ENCODE measurements at places on chromosomes 5 and 9.

- no peak for DNase-seq
Measured at GRCh38 chr9:122562134-122562760, 9.3 kb downstream of the OR1N2 start.

DNA sequence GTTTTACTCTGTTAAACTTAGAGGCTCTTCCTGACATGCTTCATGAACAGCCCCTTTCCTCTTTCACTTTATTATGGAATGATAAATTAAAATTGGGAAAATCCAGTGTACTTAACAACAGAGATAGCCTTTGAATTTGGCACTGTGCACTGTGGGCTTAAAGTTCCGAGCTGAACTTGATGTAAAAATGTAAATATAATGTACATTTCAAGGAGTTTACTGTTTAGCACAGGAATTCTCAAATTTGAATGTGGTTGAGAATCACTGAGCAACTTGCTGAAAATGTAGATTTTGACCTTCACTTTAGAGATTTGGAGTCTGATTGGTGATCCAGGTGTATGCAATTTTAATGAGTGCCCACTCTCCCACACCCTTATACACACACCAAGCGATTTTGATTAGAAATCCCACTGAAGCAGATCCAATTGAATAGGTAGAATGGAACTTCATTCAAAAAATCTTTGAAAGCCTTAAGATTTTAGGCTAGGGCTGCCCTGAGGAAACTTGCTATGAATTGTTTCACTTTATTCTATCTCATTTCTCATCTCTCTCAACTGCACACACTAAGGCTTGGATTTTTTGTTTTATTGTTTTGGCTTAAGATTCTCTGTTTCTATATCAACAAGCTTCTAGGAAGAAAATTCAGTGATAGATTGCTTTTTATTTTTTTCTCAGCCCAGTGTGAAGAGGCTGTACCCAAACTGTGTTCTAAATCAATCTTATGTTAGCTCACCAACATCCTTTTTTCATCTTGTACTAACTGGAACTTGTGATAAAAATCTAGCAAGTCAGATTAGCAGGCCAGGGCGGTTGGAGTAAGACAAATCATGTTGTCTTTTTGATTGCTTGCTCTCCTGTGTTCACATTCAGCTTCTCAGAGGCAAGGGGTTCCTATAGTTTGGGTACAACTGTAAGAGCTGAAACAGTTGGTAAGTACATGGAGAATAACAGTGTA, 22.9 kb downstream of the NUDT12 start:
- DNase-seq = peak; percentile 74

DNA sequence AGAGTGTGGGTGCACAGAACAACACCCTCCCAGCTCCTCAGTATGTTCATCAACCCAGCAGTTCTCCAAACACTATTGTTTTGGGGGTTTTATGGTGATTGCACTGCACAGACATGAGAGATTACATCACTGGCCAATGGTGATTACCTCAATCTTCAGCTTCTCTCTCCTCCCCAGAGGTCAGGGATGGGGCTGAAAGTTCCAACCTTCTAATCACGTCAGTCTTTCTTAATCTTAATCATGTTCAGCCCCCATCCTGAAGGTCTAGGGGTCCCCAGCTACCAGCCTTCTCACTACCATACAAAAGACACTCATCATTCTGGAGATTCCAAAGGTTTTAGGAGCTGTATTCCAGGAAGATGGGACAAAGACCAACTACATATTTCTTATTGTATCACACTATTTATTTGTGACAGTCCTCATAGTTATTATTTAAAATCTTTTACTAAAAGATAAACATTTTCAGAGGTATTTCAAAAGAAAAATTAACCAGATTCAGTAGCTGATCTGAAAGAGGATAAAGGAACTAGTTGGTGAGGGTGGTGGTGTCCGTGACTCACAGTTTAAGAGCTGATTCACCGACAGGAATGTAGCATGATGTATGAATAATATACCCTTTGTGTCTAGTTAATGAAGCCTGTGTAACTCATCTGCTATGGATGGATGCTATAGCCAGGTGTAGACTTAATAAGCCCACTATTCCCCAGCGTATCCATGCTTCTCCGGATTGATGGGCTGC, 35.6 kb downstream of the RASEF start:
- DNase-seq = no peak

- DNase-seq = no peak
Measured at GRCh38 chr5:101102506-101102905, 199.4 kb upstream of the ST8SIA4 start.

DNA sequence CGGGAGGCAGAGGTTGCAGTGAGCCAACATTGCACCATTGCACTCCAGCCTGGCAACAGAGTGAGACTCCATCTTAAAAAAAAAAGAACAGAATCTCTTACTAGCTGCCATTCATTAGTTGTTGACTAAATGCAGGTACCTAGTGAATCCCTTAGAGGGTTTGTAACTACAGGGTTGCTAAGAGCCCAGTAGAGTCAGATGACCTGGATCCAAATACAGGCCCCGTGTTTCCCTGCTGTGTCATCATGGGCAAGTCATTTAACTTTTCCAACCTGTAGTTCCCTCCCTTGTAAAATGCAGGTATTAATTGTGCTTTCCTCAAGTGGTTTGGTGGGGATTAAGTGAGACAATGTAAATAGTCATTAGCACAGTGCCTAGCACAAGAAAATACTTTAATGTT, 32.8 kb downstream of the PLAC8L1 start:
- no peak for DNase-seq

DNA sequence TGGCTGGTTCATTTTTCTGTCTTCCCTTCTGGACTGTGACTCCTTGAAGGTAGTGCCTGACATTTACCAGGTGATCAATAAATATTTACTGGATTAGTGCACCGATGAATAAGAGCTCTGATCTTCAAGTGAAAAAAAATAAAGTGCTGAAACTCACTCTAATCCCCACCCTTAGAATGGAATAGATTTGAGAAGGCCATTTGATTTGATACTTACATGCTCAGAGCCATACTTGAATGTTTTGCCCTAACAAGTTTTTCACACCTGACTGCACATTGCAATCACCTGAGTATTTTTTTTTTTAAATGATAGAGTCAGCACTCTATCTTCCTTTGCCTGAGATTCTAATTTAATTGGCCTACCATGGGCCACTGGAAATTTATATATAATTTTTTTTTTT, 105.7 kb downstream of the LRRC70 start:
- DNase-seq = no peak

- no peak for DNase-seq
Measured at GRCh38 chr5:59418808-59419207, 474.7 kb downstream of the PDE4D start.

GRCh38 chr9:93031629-93032430, 26.7 kb upstream of the SUSD3 start:
- DNase-seq = no peak

DNA sequence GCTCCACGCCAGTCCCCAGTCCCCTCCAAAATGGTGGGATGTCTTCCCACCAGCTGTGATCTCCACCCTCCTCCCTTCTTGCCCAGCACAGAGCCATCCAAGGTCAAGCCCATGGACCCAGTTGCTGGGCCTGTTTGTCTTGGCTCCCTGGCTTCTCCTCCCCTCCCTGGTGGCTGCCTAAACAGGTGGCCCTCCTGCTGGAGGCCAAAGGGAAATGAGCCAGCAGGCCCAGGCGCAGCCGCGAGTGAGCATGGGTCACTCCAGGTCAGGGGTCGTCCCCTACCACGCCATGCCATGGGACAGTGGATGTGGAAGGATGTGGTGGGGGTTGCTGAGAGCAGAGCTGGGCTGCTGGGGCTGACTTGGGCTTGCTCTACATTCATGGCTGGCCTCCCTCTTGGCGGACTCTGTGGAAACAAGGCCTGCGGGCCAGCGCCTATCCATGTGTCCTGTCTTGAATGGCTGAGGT, 33.6 kb downstream of the COL15A1 start:
- no peak for DNase-seq

DNA sequence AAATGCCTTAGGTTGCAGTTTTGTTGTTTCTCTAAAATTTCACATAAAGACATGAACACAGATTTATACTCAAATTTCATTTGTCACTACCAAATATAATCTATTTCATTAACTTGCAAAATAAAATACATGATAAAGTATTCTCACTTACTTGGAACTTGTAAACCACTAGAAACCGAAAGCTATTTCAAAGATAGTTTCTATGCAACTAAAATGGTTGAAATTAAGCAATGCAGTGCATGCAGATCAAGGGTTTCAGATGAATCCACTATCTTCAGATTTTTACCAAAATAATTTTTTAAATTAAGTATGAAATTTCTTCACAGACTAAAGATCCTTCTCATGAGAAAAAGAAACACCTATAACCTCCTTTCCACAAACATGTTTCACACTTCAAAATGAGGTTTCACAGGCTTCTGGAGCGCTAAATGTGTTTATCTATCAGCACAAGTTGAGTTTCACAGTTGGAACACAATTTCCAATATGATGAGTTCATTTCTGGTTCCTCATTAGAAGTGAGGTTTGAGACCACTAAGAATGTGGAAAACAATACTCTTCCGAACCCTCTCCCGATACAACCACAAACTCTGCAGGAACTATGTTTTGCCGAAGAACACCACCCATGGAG, 63.9 kb downstream of the EPB41L4A start:
- DNase-seq = no peak

GRCh38 chr9:5670079-5670478, 41.2 kb downstream of the RIC1 start:
- no peak for DNase-seq

GRCh38 chr9:116209414-116210116, 56.0 kb downstream of the PAPPA start:
- no peak for DNase-seq

DNA sequence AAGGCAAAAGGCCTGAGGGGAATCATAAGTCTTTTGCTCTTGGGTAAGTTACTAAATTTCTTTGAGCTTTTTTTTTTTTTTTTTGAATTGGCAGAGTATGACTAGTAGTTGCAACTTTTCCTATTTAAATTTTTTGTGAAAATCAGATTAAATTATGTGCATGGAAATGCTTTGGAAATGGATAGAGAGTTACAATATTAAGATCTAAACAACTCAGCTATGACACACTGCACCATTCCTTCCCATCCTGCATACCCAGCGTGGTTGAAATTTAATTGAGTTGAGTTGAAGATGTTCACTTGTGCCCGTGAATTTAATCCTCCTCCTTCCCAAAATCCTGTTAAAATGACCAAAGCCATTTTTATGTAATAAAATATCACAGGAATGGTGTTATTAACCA, 296.4 kb downstream of the ACTL7B start:
- no peak for DNase-seq

DNA sequence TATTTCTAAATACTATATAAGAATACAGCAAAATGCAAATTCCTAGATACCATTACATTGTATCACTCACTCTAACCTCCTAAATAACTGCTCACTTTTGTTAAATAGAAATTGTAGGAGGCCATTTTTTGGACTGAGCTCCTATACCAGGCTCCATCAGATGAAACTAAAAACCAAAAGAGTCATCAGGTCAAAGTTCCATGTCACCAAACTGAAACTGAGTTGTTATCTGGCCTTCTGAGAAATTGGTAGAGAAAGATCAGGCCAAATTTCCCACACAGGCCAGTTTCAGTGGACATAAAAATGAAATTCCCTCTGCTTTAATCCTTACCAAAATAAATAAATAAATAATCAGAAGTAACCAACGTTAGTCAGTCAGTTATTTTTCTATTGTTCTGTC, 13.8 kb upstream of the SNX2 start:
- no peak for DNase-seq

GRCh38 chr5:172751761-172752510, 19.1 kb downstream of the DUSP1 start:
- no peak for DNase-seq

GRCh38 chr5:127517110-127517479, 345 bp upstream of the PRRC1 start:
- no peak for DNase-seq

- DNase-seq = no peak
Measured at GRCh38 chr5:53167836-53168235, 58.3 kb upstream of the MOCS2 start.

DNA sequence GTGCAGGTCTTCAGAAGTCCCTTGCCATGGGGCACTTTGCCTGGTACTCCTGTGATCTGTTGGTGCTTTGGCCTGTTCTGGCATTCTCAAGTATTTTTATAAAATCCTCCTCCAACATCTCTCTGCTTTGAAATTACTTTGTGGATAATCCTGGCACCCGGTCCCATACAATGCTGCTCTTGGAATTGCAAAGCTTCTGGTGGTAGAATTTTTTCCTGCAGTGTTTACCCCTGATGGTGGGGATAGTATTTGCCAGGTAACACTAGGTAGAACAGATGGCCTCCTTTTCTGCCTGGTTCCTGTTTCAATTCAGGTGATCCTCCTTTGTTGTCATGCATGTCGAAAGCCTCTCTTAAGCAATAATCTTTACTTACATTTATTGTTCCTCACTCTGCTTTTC, 109.8 kb upstream of the ATP10B start:
- DNase-seq = no peak

DNA sequence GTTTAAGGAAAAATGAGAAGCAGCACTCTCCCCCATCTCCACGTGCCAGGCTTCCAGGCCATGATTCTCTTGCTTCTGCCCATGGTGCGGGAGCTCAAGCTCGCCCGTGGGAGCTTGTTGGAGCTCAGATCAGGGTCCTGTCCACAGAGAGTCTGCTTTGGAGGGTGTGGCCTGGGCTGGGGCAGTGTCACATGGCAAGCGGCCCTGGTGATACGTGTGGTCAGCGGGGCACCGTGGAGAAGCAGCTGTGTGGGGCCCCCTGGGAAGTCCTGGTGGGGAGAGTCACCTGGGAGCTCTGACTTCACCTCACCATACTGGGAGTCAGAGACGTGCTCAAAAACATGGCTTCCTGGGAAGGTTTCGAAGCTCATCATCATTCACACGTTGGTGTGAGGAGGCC, 275.3 kb downstream of the GADD45G start:
- DNase-seq = no peak

- DNase-seq = no peak
Measured at GRCh38 chr9:16653491-16654399, 216.7 kb downstream of the BNC2 start.

DNA sequence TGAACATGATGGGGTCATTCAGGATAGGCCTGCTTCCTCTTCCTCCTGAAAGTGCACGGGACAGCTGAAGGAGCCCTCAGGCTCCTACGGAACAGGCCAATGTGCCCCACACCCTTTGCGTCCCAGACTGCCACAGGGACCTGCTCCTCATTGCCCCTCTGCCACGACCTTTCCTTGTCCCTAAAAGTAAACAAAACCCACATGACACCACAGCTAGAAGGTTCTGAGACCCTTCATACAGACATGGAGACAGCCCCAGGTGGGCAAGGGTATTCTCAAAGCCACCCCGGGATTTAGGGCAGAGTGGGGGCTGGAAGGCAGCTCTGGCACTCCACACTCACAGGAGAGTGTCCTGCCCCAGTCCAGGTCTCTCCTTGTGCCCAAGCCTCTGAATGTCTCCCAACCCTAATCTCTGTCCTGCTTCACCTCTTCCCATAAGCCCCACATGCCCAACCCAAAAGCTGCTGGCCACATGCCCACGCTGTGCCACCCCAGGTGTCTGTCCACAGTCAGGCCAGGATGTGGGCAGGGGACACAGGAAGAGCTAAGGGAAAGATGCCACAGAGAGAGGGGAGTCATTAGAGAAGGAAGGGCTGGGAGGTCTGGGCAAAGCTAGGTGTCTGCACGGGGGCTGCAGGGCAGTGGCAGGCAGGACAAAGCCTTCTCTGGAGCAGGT, 800 bp downstream of the AMBP start:
- no peak for DNase-seq
